ENCODE measurements at places on chromosomes 4 and X. TPM values are rescaled to one million over a fixed set of nuclear protein-coding genes. Genes with fewer than 3 reads are reported as not detected.

Gene STPG2
- total RNA-seq = 0.18 TPM

GRCh38 chr4:112277220-112277619 is 8.5 kb downstream of the TIFA start:
- no peaks in the 10 kb centered on the region for H3K27me3 ChIP-seq
- H3K4me1 ChIP-seq = peaks cover 79% of the 10 kb centered on the region
- H3K4me3 ChIP-seq = no peak overlapping the region
- DNase-seq = no peak
- no peak overlapping the region for H3K27ac ChIP-seq

DNA sequence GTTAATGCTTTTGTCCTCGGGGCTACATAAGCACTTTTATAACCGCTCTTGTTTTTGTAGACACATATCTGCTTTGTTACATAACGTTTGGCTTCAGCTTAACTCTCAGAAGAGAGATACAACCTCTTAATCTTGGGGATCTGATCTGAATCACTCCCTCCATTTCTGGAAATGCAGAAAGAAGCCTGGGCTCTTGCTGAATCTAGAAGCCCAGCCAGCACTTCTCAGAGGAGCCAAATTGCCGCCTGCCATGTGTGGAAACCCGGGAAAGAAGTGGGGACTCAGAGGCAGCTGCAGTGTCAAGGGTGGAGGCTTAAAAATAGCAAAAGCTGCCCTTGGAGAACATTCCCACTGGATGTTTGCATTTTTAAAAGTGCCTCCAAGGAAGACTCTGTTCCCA is 69.3 kb upstream of the LDB2 start:
- H3K27me3 ChIP-seq = no peaks in the 10 kb centered on the region
- no peaks in the 10 kb centered on the region for H3K36me3 ChIP-seq
- H3K4me3 ChIP-seq = no peak overlapping the region
- H3K27ac ChIP-seq = no peak overlapping the region
- DNase-seq = no peak

Gene ETDA
- not detected for total RNA-seq

DNA sequence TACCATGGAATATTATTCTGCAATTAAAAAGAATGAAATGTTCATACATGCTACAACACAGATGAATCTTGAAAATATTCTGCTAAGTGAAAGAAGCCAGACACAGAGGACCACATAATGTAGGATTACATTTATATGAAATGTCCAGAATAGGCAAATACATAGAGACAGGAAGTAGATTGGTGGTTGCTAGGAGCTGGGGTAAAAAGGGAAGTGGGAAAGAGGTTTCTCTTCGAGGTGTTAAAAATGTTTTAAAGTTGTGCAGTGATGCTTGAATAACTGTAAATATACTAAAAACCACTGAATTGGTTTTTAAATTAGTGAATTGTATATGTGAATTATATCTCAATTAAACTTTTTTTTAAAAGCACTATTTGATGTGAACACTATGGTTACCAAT is 3.6 kb upstream of the NXT2 start:
- H3K27me3 ChIP-seq = peaks cover 4% of the 10 kb centered on the region
- DNase-seq = no peak

GRCh38 chr4:189659287-189659686 is 281.4 kb upstream of the FRG1 start:
- H3K4me1 ChIP-seq = no peaks in the 10 kb centered on the region
- no peaks in the 10 kb centered on the region for H3K36me3 ChIP-seq
- no peak overlapping the region for H3K4me3 ChIP-seq
- no peaks in the 10 kb centered on the region for H3K27me3 ChIP-seq
- no peak overlapping the region for H3K27ac ChIP-seq

GRCh38 chr4:57039345-57039744 is 60.6 kb downstream of the POLR2B start:
- DNase-seq = no peak
- peaks cover 11% of the 10 kb centered on the region for H3K27me3 ChIP-seq
- H3K4me1 ChIP-seq = no peaks in the 10 kb centered on the region
- no peaks in the 10 kb centered on the region for H3K36me3 ChIP-seq

GRCh38 chr4:2245057-2245786 is 3.3 kb upstream of the HAUS3 start:
- no peaks in the 10 kb centered on the region for H3K27me3 ChIP-seq
- H3K36me3 ChIP-seq = peaks cover 6% of the 10 kb centered on the region
- DNase-seq = no peak
- H3K4me1 ChIP-seq = peaks cover 27% of the 10 kb centered on the region

GRCh38 chrX:37641859-37642258 is 43.7 kb upstream of the XK start:
- H3K27ac ChIP-seq = no peak overlapping the region
- no peaks in the 10 kb centered on the region for H3K4me1 ChIP-seq
- DNase-seq = no peak
- H3K4me3 ChIP-seq = no peak overlapping the region
- no peaks in the 10 kb centered on the region for H3K36me3 ChIP-seq
- H3K27me3 ChIP-seq = peaks cover 2% of the 10 kb centered on the region

DNA sequence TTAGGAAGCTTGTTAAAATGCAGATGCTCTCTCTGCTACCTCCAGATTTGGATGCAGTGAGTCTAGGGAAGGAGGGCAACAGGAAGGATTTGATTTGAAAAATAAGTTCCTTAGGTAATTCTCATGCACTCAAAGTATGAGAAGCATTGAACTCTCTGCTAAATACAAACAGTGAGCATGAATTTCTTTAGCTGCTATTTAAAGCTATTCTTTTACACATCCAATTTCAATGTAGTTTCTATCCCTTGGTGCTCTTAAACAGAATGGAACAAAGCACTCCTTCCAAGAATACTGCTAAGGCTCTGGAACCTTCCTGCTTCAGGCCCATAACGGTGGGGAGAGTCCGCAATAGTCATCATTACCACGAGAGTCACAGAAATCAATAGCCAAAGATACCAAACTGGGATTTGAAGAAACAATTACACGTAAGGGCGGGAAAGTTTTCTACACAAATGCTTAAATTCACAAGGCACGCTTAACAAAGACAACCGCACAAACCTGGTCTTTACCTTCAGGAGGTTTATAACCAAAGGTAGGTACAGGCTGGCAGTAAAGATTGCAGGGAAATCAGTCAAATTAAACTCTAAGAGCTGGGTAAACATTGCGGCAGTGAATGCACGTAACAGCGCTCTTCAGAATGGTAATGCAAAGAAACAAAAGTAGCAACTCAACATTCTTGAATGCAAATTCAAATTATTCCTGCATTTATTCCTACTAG is 123.2 kb upstream of the NAP1L5 start:
- no peaks in the 10 kb centered on the region for H3K27me3 ChIP-seq
- DNase-seq = no peak
